ENCODE measurements at places on chromosomes 12 and 14.

DNA sequence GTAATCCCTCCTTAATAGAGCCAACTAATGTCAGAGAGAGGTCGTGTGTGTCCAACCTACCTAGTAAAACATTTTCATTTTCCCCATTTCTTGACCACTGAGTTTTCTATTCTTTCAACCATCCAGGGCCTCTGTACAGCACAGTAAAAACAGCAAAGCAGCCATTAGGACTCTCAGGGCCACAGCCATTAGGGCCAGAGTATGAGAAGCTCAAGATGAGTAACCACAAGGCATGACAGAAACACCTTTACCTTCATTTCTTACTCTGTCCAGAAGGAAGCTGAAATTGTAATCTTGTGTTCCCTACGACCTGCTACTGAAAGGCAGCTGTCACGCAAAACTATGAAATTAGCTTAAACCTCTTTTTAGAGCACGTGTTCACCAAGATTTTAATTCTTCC is 2.3 kb downstream of the SPPL3 start:
- no peak for DNase-seq

DNA sequence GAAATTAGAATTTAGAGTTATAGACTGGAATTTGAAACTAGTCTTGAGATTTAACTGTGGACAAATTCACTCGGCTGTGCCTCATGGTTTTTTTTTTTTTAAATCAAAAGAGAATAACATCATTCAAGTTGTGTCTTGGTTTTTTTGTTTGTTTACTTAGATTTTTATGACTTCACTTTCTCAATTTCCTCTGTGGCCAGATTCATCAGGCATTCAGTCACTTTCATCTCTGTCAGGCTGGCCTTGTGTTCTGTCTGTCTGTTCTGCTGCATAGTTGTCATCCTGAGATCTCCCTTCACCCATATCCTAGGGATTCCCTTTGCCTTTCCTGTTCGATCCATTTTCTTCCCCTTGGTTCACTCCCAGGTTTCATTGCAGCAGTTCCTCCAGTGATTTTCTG is 10.0 kb downstream of the MARK3 start:
- no peak for DNase-seq

- DNase-seq = no peak
Measured at GRCh38 chr12:121531356-121531750, 49.5 kb downstream of the KDM2B start.

- no peak for DNase-seq
Measured at GRCh38 chr12:10052193-10052913, 21.9 kb downstream of the CLEC9A start.

DNA sequence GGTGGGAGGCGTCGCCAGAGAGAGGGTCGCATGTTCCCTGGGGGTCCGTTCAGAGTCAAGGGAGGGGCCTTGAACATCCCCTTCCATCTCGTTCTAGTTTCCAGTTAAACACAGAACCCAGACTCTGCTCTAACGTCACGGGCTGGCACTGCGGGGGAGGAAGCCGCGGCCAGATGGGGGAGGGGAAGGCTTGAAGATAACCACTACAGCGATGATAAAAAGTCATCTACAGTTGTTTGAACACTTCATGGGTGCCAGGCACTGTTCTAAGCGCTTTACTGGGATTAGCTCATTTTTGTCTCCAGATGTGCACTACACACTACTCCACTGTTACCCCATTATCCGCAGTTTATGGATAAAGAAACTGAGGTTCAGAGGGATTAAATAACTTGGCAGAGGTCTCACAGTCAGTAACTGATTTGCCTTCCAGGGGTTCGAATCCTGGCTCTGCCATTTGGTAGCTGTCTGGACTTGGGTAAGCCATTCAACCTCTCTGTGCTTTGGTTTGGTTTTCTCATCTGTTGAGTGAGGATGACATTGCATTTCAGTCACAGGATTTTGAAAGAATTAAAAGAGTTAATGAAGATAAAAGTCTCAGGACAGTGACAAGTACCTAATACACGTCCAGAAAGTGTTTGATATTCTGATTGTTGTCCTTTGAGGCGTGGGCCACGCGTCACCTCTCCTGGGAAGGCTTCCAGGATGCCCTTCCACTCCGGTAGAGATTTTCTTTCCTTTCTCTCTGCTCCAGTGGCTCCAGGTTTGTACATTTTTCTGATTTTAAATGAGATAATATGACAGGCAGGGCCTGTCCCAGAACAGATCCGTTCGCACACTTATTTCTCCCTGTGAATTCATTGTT is 798 bp upstream of the RASAL1 start:
- DNase-seq = peak; percentile 56

GRCh38 chr12:103578926-103579325 is 8.1 kb upstream of the STAB2 start:
- DNase-seq = no peak
